ENCODE measurements at places on chromosomes 7 and 10.

GRCh38 chr7:129499999-129500398 is 2.3 kb upstream of the SMKR1 start:
- no peak for DNase-seq

- no peak for DNase-seq
Measured at GRCh38 chr7:42843205-42843800, 68.6 kb downstream of the C7orf25 start.

GRCh38 chr7:93980744-93981479 is 23.2 kb downstream of the BET1 start:
- DNase-seq, result no peak

DNA sequence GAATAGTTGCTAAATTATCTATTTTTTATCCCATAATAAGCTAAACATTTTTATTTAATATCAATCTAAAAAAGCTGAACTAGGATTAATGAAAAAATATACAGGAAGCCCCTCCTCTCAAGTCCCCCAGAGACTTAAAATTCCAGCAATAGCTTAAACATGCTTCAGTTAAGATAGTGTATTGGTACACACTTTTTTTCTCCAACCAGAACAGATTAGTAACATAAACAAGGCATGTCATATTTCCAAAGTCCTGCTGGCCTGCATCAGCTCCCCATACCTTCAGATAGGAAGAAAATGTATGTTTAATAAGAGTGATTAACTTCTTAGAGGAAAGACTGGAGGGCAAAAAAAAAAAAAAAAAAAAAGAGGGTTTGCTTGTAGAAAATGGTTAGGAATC is 7.1 kb downstream of the TBX20 start:
- DNase-seq, result no peak

All from AG09309 (cell line).